ENCODE measurements at places on chromosomes 7 and 10.

DNA sequence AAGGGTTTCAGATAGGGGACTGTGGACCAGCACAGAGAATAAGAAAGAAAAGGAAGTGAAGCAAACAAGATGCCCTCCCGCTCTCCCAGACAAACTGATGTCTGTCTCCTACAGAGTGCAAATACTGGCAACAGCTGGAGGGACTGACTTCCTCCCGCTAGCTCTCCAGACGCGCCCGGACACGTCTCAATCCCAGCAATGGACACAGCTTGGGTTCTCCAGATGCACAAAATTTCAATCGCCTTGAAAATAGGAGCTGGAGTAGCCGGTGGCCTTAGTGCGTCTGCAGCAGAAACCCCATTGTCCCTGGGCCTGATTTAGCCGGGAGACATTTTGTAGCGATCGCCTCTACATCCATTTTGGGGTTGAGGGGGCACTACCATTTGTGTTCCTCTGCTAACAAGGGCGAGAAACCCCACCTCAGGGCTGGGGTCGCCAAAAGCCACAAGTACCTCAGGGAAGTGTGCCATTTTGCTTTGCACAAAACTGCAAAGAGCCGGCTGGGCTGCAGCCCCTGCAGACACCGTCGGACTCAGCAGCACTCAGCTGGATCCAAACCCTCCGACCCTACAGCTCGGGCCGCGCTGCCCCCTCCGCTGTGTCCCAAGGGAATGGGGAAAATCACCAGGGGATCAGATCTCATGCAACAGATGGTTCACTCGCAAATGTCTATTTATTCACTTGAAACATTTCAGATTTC is 5.9 kb downstream of the CPA2 start:
- DNase-seq: no peak

DNA sequence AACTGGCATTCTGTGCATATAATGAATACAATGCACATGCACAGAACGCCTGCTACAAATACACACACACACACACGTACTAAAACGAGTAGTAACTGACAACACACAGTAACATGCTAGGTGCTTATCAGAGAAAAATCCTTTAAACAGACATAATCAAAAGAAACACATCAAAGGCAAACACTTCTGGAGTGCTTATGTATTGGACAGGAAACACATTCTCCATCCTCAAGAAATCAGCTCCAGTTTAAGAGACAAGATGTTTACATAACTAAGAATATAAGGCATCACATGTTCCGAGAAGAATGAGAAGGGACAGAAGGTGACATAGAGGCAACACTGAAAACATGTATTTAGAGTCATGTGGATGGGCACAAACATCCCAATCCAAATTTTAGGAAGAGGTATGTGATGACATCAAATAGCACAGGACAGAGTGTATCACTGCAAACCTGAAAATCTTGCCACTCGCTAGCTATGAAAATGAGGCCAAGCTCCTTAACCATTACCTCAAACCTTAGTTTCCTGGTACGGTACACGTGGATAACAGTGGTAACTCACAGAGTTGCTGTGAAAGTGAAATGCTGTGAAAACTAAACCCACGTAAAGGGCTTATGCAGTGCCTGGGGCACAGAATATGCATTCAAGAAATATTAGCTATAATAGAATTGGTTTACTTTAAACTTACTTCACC is 619.6 kb downstream of the PARD3 start:
- DNase-seq: no peak

DNA sequence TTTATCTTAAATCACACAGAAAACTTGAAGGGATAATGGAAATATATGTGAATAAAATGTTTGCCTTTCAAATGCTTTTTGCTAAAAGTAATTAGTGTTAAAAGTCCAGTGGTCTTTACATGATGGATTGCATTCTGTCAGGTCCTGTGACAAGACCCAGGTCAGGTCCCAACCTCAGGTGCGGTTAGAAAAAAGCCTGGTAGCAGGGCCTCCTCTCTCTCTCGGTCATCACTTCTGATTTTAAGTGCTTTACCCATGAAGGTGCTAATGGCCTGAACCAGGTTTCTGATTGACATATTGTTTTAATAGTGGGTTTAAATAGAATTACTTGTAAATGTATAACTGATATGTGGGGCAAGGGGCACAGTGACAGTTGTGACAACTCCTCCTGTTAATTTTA is 736.3 kb downstream of the POM121L12 start:
- no peak for DNase-seq

DNA sequence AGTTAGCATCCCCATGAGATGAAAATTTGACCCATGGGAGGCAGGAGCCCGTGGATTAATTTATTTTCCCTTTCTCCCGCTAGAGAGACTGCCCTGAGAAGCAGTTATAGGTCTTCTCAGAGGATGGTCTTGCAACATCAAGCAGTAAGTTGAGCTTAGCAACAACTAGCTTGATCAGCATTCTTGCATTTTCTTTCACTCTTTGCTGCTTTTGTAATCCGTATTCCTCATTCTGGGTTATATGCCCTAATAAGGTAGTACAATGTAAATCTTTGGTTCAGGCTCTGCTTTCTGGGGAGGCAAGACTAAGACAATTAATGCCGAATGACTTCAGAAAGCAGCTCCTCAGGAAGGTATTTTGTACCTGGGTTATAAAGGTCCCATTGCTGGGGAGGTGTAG is 146.8 kb downstream of the FZD1 start:
- DNase-seq: no peak

GRCh38 chr7:3461923-3462322 is 160.9 kb downstream of the SDK1 start:
- no peak for DNase-seq

DNA sequence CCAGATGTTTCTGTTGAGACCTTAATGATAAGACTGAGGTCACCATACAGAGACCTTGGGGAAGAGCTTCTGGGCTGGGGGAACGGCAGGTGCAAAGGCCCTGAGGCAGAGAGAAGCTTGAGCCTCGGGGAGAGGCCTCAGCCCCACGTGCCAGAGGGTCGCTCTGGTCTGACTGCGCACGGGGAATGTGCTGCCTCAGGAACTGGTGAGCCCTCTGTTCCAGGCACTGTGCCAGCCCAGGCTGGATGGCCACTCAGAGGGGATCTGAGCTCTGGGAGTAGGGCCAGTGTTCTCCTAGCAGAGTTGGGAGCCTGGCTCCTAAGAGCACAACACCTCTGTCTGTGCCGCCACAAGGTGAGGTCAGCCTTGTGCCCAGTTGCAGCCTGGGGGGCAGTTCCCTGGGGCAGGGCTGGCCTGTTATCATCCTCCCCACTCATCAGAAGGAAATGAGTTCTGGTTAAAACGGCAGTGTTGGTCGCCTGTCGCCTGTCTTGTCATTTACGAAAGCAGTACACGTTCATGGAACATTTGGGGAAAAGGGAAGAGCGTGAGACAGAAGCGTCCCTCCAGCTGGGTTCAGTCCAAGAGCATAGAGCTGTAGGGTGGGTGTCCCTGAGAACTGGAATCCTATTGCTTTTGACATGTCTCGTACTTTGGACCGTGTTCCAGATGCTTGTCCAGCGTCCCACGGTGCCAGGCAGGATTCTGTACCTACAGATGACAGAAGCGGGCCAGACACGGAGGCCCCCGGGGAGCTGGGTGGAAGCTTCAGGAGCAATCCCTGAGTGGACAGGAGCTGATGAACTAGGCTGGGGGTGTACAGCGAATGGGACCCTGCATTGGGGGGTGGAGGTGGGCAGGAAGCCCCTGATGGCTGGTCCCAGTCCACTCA is 4.3 kb downstream of the TTYH3 start:
- DNase-seq: peak; percentile 74

DNA sequence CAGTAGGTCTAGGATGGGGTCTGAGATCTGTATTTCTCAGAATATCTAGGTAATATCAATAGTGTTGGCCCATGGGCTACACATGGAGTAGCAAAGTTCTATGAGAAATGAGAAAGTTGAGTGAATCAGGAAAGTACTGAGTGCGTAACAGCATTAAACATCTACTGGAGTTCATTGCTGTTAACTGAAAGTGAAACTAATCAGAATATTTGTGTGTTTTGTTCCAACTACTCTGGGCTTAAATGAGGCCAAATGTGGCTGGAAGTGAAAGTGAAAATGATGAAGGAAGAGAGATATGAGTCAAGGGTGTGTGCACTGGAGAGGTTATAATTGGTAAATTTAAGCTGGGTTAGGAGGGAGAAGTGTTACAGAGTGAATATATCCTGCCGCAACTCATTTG is 46.5 kb downstream of the TMEM106B start:
- peak; percentile 54 for DNase-seq

DNA sequence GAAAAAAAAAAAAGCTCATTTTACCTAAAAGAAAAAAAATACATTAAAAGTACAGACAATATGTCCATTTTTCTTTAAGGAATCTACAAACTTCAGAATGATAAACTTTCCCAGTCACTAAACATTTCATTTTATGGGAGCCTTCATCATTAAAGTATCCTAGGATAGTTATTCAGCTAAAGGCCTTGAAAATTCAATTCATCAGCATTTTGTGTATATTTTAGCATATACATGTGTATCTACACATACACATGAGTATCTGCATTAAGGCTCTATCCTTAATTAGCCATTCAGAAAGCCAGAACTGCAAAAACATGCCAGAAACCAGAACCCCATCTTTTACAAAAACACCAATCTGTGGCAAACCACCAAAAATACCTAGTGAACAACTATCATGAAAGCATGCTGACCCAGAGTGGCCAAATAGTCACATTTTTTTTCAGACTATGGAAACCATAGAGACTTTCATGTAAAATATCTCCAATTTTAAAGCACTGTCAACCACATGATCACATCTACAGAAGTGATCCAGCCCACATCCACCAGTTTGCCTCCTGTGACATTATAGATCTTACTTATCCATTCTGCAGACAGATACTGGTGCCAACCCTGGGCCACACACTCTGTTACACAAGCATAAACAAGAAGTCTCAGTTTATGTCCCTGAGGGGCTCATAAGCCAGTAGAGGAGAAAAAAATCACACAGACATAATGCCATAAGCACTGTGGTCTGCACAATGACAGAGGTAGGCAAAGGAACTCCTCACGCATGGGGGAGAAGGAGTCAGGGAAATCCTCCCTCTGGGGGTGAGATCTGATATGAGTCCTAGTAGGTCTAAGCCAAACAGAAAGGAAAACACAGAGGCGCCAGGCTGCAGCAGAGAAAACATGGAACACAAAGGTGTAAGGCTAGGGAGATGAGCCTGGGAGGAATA is 79.2 kb downstream of the SRPK2 start:
- DNase-seq: no peak

- DNase-seq: peak; percentile 75
Observed at GRCh38 chr7:41188163-41189130, 514.4 kb downstream of the INHBA start.

- no peak for DNase-seq
Observed at GRCh38 chr10:31698181-31698830, 230.3 kb downstream of the ARHGAP12 start.

Measured in RCC 7860 (cell line).